ENCODE measurements at places on chromosomes 4 and X.

DNA sequence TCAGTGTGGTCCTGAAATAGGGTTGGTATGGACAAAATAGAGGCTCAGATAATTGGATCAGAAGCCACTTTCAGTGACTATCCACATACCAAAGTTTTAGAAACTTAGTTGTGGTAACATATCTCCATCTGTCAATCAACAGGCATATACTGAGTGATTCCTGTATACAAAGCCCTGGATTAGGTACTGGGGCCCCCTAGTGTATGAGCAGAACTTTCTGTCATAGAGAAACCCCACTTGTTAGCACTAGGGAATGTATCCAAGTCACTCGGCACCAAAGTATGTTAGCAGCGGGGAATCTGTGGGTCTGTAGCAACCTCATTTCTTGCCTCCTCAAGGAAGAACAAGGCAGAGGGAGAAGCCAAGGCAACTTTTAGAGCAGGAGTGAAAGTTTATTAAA is 50.7 kb downstream of the MAP7D3 start:
- DNase-seq = no peak

- no peak for DNase-seq
Observed at GRCh38 chr4:39706741-39707511, 9.0 kb downstream of the UBE2K start.

- no peak for DNase-seq
Observed at GRCh38 chr4:4671774-4672349, 130.0 kb upstream of the STX18 start.

GRCh38 chr4:124092541-124092984 is 620.0 kb downstream of the ANKRD50 start:
- DNase-seq = no peak

GRCh38 chr4:3710451-3711182 is 55.6 kb upstream of the ADRA2C start:
- no peak for DNase-seq

DNA sequence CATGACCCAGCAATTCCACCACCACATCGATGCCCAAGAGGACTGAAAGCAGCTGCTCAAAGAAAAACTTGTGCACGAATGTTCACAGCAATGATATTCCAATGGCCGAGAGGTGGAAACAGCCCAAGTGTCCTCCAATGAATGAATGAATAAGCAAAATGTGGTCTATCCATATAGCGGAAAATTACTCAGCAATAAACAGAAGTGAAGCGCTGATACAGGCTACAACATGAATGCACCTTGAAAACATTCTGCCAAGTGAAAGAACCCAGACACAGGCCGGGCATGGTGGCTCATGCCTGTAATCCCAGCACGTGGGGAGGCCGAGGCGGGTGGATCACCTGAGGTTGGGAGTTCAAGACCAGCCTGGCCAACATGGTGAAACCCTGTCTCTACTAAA is 5.2 kb upstream of the SLC2A9 start:
- no peak for DNase-seq

- no peak for DNase-seq
Observed at GRCh38 chr4:91298824-91299223, 1004.9 kb upstream of the GRID2 start.

GRCh38 chr4:33080275-33080674 is 2360.1 kb downstream of the PCDH7 start:
- DNase-seq = no peak

DNA sequence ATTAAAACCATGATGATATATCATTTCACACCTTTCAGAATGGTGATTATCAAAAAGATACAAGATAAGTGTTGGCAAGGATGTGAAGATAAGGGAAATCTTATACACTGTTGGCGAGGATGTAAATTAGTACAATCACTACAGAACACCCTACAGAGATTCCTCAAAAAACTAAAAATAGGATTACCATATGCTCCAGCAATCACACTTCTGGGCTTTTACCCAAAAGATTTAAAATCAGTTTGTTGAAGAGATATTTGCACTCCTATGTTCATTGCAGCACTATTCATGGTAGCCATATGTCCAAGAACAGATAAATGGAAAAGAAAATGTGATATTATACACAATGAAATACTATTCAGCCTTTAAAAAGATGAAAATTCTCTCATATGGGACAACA is 240.4 kb downstream of the GABRG1 start:
- DNase-seq = no peak

GRCh38 chr4:125952631-125953030 is 637.9 kb downstream of the FAT4 start:
- DNase-seq = no peak

- no peak for DNase-seq
Observed at GRCh38 chr4:176774852-176775251, 17.9 kb downstream of the VEGFC start.

- DNase-seq = no peak
Observed at GRCh38 chrX:131405497-131405896, 116.4 kb upstream of the IGSF1 start.

GRCh38 chr4:182694551-182694950 is 222.6 kb downstream of the DCTD start:
- no peak for DNase-seq

DNA sequence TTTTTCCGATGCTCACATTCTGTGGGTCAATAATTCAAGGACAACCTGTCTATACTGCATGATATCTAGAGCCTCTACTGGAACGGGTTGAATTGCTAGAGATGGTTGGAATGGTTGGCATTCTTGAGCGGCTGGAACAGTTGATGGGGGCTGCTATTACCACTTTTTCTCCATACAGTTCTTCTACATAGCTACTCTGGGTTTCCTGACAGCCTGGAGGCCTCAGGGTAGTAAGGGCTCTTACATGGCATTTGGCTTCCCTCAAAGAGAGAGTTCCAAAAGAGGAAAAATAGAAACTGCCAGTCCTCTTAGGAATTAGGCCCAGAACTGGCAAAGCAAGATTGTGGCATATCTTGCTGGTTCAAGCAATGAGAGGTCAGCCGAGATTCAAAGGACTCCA is 53.1 kb downstream of the NAA11 start:
- no peak for DNase-seq

GRCh38 chrX:37905436-37906147 is 58.2 kb upstream of the DYNLT3 start:
- DNase-seq = no peak

DNA sequence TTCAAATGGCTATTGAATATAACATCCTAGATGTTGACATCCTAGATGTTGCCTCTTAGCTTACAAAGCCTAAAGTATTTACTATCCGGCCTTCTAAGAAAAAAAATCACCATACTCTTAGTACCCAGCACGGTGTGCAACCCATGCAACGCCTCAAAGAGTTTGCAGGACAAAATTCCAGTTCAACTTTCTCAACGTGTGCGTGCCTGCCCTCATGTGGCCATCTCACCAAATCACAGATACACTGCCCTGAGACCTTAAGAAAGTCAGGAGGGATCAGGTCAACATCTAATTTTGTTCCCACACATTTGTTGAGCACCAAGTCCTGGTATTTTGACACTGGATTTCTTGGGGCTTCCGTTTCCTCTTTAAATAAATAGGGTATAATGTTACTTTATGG is 68.3 kb downstream of the CRMP1 start:
- no peak for DNase-seq

DNA sequence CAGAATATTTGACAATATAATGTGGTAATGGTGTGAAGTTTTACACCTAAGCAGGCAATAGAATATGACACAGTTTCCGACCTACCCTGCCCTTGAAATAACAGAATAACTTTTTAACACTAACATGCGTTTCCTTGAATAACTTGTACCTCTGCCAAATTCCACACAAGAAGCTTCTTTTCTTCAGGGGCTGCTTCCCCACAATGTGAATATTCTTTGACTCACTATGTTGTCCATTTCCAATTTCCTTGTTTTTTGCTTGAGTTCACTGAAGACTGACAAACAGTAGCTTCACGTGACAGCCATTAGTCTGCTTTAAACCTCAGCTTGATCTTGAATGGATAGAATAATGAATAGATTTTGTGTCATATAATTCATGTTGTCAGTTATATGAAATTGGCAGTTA is 14.3 kb downstream of the SHROOM3 start:
- DNase-seq = no peak

DNA sequence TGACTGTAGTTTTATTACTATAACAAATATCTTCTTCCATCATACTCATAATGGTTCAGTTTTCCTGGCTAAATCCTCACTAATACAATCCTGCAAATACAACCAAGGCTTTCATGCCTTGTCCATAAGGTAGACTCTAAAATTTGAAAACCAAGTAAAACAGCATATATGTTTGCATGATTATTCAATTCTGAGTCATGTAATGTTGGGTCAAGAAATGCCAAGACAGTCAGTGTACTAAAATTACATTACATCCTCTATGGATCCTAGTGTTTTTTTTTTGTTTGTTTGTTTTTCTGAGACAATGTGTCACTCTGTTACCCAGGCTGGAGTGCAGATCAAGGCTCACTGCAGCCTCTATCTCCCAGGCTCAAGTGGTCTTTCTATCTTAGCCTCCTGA is 38.6 kb upstream of the TEX13D start:
- no peak for DNase-seq

- DNase-seq = no peak
Observed at GRCh38 chrX:39012621-39013111, 211.4 kb downstream of the MID1IP1 start.

- DNase-seq = no peak
Observed at GRCh38 chrX:63664741-63665140, 120.3 kb downstream of the ARHGEF9 start.

GRCh38 chr4:181685461-181685860 is 557.7 kb upstream of the TENM3 start:
- DNase-seq = no peak

- DNase-seq = no peak
Observed at GRCh38 chr4:75679876-75680575, 6.8 kb upstream of the G3BP2 start.

- no peak for DNase-seq
Observed at GRCh38 chr4:54197926-54198325, 31.2 kb upstream of the PDGFRA start.

- DNase-seq = no peak
Observed at GRCh38 chr4:48315728-48316630, 25.4 kb upstream of the SLAIN2 start.

DNA sequence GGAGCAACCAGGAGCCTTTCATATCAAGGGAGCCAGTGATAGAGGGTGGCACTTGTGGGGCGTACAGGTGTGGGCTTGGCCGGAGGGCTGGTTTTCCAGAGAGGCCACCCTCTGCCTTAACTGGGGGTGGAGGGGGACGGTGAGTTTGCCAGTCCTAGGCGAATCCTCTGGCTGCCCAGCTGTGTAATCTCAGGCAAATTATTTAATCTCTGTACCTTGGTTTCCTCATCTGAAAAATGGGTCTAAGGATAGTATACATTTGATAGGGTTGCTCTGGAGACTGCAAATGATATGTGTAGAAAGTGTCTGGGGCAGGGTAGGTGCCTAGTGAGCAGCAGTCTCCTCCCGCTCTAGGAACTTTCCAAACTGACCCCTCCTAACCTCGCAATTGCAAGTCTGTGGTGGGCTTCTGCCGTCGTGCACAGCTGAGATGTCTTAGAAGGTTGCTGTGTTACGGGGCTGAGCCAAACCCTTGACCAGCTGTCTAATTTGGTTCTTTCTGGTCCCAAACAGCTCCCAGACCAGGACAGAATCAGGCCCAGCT is 3.8 kb upstream of the CXCR3 start:
- no peak for DNase-seq

GRCh38 chr4:143270256-143270838 is 66.3 kb upstream of the GAB1 start:
- no peak for DNase-seq

DNA sequence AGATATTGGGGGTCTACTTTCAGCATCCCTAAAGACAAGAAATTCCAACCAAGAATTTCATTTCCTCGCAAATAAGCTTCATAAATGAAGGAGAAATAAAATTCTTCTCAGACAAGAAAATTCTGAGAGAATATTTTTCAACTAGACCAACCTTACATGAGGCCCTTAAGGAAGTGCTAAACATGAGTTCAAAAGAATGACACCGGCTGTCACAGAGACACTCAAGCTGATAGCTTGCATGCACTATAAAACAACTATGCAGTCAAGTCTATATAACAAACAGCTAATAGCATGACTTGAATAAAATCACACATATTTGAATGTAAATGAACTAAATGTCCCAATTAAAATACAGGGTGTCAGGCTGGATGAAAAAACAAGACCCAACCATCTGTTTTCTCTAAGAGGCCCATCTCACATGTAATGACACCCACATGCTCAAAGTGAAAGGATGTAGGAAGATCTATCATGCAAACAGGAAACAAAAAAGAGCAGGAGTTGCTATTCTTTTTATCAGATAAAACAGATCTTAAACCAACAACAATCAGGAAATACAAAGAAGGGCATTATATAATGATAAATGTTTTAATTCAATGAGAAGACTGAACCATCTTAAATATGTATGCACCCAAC is 27.2 kb downstream of the FAAH2 start:
- no peak for DNase-seq

- DNase-seq = no peak
Observed at GRCh38 chrX:39764441-39764914, 333.3 kb downstream of the BCOR start.

- no peak for DNase-seq
Observed at GRCh38 chr4:1855333-1856070, 454 bp downstream of the LETM1 start.

- no peak for DNase-seq
Observed at GRCh38 chr4:132238697-132239096, 910.4 kb upstream of the PCDH10 start.

GRCh38 chrX:102976286-102976685 is 39.2 kb downstream of the RAB40AL start:
- no peak for DNase-seq

DNA sequence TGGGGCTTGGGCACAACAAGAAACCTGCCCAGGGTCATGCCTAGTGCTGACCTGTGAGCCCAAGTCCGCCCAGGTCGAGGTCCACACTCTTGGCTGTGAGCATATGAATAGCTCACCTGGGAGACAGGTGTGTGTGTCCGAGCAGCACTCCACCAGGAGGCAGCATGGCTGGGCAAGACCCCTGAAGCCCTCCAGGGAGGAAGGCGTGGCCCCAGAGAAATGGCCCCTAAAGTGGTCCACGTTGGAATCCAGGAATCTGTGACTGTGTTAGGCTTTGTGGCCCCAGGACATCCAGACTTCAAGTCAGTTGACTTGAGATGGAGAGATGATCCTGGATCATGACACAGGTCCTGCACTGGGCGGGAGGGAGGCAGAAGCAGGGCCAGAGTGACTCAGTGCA is 138.8 kb downstream of the CPZ start:
- DNase-seq = no peak

DNA sequence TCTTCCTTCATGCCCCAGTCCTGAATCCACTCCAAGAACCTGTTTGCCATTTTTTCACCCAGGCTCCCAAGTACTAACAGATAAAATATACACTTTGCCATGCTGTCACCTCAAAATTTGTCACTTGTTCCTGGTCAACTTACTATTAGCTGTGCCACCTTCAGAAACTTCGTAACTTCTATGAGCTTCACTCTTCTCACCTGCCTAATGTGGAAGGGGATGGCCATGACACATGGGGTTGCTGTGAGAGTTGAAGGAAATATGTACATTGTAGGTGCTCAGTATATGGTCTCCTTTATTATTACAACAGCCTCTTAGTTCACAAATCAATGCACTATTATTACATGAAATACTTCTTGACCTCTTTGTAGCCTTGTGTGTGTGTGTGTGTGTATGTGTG is 10.4 kb downstream of the TMSB4X start:
- no peak for DNase-seq
